ENCODE measurements at places on chromosomes 4 and X. TPM values are rescaled to one million over a fixed set of nuclear protein-coding genes. Genes with fewer than 3 reads are reported as not detected.

The ALAS2 gene
- not detected for total RNA-seq

The BMP3 gene
- not detected for total RNA-seq

The GUCY1B1 gene
- 0.30 TPM for total RNA-seq

The GAGE12J gene
- not detected for total RNA-seq

The TMEM156 gene
- 16.6 TPM for total RNA-seq

The HS3ST1 gene
- total RNA-seq, result 0.98 TPM

The ANKRD17 gene
- 19.3 TPM for total RNA-seq

The GPRASP1 gene
- total RNA-seq, result 0.24 TPM

The VCX3A gene
- total RNA-seq, result not detected

The KDR gene
- total RNA-seq, result 0.10 TPM

The GPR34 gene
- total RNA-seq, result not detected

The PCDH7 gene
- total RNA-seq, result 0.17 TPM

The PAGE2 gene
- total RNA-seq, result not detected

The CACNA1F gene
- not detected for total RNA-seq

The KLKB1 gene
- not detected for total RNA-seq

The AKAP14 gene
- not detected for total RNA-seq

The GRSF1 gene
- total RNA-seq, result 85.1 TPM

The ADGRA3 gene
- 16.2 TPM for total RNA-seq

The MAGEB5 gene
- total RNA-seq, result not detected

The VEGFD gene
- total RNA-seq, result 0.17 TPM

The TLR6 gene
- 2.2 TPM for total RNA-seq

The MAB21L2 gene
- total RNA-seq, result not detected

The GAGE1 gene
- not detected for total RNA-seq

The GYPE gene
- total RNA-seq, result not detected

The WDR45 gene
- total RNA-seq, result 52.7 TPM

The CENPI gene
- total RNA-seq, result 12.6 TPM

The FRG1 gene
- total RNA-seq, result 42.2 TPM

The TCP11X2 gene
- total RNA-seq, result not detected

The BRS3 gene
- total RNA-seq, result not detected

The RHOH gene
- total RNA-seq, result 0.26 TPM

The GABRA4 gene
- not detected for total RNA-seq

The ITIH6 gene
- not detected for total RNA-seq

The CXXC4 gene
- 0.05 TPM for total RNA-seq

The WDFY3 gene
- total RNA-seq, result 5.7 TPM

The VCX3B gene
- total RNA-seq, result not detected

The FRMD7 gene
- total RNA-seq, result not detected

The BEX1 gene
- total RNA-seq, result not detected

The CXCL1 gene
- total RNA-seq, result 6.2 TPM

The SLC34A2 gene
- not detected for total RNA-seq

The SHROOM3 gene
- 15.8 TPM for total RNA-seq

The BMPR1B gene
- 4.3 TPM for total RNA-seq

The AREG gene
- 21.5 TPM for total RNA-seq

The HTT-AS gene
- not detected for total RNA-seq

The P2RY10 gene
- total RNA-seq, result not detected

The PRR32 gene
- not detected for total RNA-seq

The ARL13A gene
- 0.13 TPM for total RNA-seq

The SULT1E1 gene
- total RNA-seq, result not detected

All from A549 treated with AZD2906 at 1 μM for 4 hours (cell line).